ENCODE measurements at places on chromosomes 16 and 17. TPM values are rescaled to one million over a fixed set of nuclear protein-coding genes. Genes with fewer than 3 reads are reported as not detected.

DNA sequence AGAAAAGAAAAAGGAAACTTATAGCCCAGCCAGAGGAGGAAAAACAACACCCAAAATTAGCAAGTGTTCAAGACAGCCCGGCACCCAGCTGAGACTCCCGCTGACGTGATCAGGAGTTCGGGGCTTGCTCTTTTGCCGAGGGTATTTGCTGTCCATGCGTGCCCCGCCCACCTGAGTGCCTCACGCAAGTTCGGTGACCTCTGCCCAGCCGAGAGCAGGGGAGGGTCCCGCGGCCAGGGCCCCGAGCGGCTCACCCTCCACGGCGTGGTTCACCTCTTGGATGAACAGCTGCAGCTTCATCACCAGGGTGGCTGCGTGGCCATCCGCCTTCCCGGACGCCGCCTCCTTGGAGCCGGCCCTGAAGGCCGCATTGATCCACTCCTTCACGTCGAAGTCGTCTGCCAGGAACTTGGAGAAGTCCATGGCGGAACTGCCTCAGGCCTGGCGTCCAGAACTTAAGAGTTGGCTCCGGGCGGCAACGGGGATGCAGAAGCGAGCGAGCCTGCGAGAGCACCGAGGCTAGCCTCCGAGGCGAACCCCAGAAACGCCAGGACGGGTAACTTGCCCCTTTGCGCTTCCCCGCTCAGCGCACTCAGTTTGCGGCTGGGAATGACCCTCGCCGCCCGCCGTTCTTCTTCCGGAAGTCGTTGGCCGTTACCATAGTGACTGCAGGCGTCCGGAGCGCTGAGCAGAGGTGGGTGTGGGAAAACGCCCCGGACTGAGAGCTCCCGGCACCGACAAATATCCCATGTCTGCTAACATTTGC is at the start of gene COG7:
COG7 (minus strand) TSS at position 618 of the 766 bp plus-strand sequence; CDS start at position 423, 195 bp downstream.
- DNase-seq: peak; percentile 82
- peak within 1 kb of the TSS; percentile 89 for H3K27ac ChIP-seq
- no peaks in the 10 kb centered on the region for H3K27me3 ChIP-seq
- peaks cover 14% of the 10 kb centered on the region for H3K4me1 ChIP-seq
- peaks cover 8% of the 10 kb centered on the region for H3K36me3 ChIP-seq

- no peaks in the 10 kb centered on the region for H3K4me1 ChIP-seq
- H3K36me3 ChIP-seq: no peaks in the 10 kb centered on the region
- H3K27me3 ChIP-seq: peaks cover 11% of the 10 kb centered on the region
- H3K4me3 ChIP-seq: peak within 1 kb of the TSS; percentile 81
Observed at GRCh38 chr16:12901597-12902461, at the start of gene SHISA9. Gene SHISA9, plus strand, starts transcription at chr16:12901598.

DNA sequence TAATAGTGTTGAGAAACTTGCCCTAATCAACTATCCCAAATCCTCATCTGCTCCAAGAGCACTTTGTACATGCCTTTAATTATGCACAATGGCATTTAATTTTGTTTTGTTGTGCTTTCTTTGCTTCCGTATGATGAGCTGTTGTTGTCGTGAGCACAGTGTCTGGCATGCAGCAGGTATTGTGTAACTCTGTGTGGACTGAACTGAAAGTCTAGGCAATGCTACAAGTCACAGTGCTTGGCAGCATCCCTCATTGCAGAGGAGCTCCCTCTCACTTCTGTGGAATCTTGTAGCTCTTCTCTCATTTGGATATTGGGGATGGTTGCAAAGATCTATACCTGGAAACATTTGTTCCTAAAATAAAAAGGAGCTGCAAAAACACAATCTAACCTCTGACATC is 502.2 kb upstream of the CA10 start:
- peak; percentile 8 for DNase-seq
- H3K27ac ChIP-seq: no peak overlapping the region

- no peak overlapping the region for H3K27ac ChIP-seq
- peak; percentile 78 for DNase-seq
Observed at GRCh38 chr16:66275775-66276428, 90.6 kb upstream of the CDH5 start.

DNA sequence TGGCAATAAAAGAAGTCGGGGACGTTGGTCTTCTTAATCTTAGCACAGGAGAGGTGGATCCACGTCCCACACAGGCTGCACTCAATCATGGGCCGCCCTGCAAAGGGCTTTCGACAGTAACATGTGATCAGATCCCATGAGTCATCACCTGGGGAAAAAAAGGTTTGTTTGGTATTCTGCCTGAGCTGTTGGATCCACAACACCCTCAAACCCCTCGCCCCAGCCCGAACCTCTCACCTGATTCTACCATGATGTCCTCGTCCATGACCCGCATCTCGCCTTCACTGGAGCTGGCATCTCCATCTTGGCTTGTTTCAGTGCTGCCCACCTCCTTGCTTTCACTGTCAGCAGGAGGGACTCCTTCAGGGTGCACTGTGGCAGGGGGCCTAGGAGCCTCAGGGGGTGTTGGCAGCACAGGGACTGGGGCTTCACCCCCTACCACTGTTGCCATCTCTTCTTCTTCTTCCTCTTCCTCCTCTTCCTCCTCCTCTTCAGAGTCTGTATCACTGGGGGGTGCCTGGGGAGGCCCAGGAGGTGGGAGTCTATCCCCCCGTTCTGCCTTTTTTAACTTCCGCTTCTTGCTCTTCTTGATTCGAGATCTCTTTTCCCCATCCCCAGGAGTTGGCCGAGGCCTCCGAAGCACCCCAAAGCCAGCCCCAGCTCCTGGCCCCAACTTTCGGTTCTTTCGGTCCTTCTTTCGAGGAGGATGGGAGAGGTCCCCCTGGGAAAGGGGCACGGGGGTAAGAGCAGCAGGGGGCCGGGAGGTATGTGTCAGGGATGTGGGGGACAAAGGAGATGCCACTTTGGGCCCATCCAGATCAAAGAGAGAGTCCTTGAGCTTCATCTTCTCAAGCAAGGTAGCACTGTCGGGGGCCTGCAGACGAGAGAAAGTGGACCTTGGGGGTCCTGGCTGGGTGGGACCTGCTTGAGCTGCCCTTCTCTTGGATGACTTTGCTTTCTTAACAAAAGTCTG is 1.7 kb upstream of the DVL2 start:
- H3K4me3 ChIP-seq: peak overlapping the region; percentile 91
- peak overlapping the region; percentile 75 for H3K27ac ChIP-seq
- peak; percentile 55 for DNase-seq
- no peaks in the 10 kb centered on the region for H3K27me3 ChIP-seq
- peaks cover 33% of the 10 kb centered on the region for H3K4me1 ChIP-seq

- peaks cover 7% of the 10 kb centered on the region for H3K4me1 ChIP-seq
- peaks cover 6% of the 10 kb centered on the region for H3K36me3 ChIP-seq
- H3K27ac ChIP-seq: no peak overlapping the region
- no peaks in the 10 kb centered on the region for H3K27me3 ChIP-seq
- no peak overlapping the region for H3K4me3 ChIP-seq
Observed at GRCh38 chr16:30112197-30113030, 923 bp downstream of the GDPD3 start.

GRCh38 chr17:2093349-2093748 is 38.4 kb downstream of the HIC1 start:
- peaks cover 6% of the 10 kb centered on the region for H3K4me1 ChIP-seq
- H3K36me3 ChIP-seq: peaks cover 12% of the 10 kb centered on the region

GRCh38 chr16:52912565-52913173 is 140.0 kb downstream of the CHD9NB start:
- H3K27me3 ChIP-seq: peaks cover 30% of the 10 kb centered on the region
- no peak overlapping the region for H3K27ac ChIP-seq
- H3K4me1 ChIP-seq: no peaks in the 10 kb centered on the region
- H3K36me3 ChIP-seq: no peaks in the 10 kb centered on the region
- no peak overlapping the region for H3K4me3 ChIP-seq

GRCh38 chr16:781346-782010 is 6.7 kb downstream of the RPUSD1 start:
- H3K27ac ChIP-seq: no peak overlapping the region
- peak overlapping the region; percentile 14 for H3K4me3 ChIP-seq
- no peak for DNase-seq
- peaks cover 12% of the 10 kb centered on the region for H3K36me3 ChIP-seq
- H3K27me3 ChIP-seq: no peaks in the 10 kb centered on the region
- H3K4me1 ChIP-seq: peaks cover 9% of the 10 kb centered on the region

GRCh38 chr17:957856-958421 is 21.6 kb downstream of the NXN start:
- peaks cover 6% of the 10 kb centered on the region for H3K4me1 ChIP-seq
- no peak overlapping the region for H3K27ac ChIP-seq
- no peak for DNase-seq
- H3K4me3 ChIP-seq: no peak overlapping the region
- no peaks in the 10 kb centered on the region for H3K27me3 ChIP-seq

GRCh38 chr16:28241924-28242323 is 30.2 kb upstream of the XPO6 start:
- no peak for DNase-seq
- H3K4me3 ChIP-seq: no peak overlapping the region
- peaks cover 38% of the 10 kb centered on the region for H3K27me3 ChIP-seq
- H3K4me1 ChIP-seq: no peaks in the 10 kb centered on the region
- no peak overlapping the region for H3K27ac ChIP-seq

DNA sequence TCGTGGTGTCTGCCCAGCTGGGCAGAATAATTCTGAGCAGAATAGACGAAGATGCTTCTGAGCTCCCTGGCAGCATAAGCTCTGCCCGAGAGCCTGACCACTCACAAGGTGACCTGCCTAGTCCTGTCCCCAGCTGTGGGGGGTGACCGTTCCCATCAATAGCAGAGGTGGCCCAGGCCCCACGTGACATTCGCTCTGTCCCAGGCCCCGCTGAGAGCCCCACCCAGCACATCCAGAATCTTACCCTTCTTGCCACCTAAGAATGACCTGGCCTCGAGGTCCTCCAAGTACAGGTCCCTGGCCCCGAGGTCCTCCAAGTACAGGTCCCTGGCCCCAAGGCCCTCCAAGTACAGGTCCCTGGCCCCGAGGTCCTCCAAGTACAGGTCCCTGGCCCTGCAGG is 695 bp upstream of the TMEM204 start:
- DNase-seq: no peak
- no peaks in the 10 kb centered on the region for H3K4me1 ChIP-seq
- peaks cover 4% of the 10 kb centered on the region for H3K36me3 ChIP-seq
- no peak overlapping the region for H3K27ac ChIP-seq
- no peak overlapping the region for H3K4me3 ChIP-seq

GRCh38 chr17:80822021-80822699 is 169.5 kb upstream of the CHMP6 start:
- H3K4me3 ChIP-seq: no peak overlapping the region
- H3K27me3 ChIP-seq: no peaks in the 10 kb centered on the region
- H3K4me1 ChIP-seq: peaks cover 26% of the 10 kb centered on the region

DNA sequence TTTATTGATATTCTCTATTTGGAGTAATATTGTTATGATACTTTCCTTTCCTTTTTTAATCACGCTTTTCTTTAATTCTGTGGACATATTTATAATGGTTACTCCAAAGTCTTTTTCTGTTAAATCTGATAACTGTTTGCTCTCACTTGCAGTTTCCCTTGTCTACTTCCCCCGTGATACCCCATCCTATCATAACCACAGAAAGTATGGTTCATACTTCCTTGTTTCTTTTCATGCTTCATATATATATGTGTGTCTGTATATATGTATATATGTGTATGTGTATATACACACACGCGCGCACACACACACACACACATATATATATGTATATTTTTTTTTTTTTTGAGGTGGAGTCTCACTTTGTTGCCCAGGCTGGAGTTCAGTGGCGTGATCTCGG is 23.5 kb downstream of the SPECC1 start:
- H3K27me3 ChIP-seq: peaks cover 2% of the 10 kb centered on the region
- H3K27ac ChIP-seq: no peak overlapping the region
- no peaks in the 10 kb centered on the region for H3K4me1 ChIP-seq

GRCh38 chr17:77555121-77555591 is 403.3 kb upstream of the TNRC6C start:
- no peaks in the 10 kb centered on the region for H3K4me1 ChIP-seq
- peaks cover 5% of the 10 kb centered on the region for H3K36me3 ChIP-seq
- DNase-seq: no peak
- H3K4me3 ChIP-seq: no peak overlapping the region
- H3K27ac ChIP-seq: no peak overlapping the region

GRCh38 chr16:12569061-12569460 is 234.6 kb downstream of the CPPED1 start:
- H3K27ac ChIP-seq: no peak overlapping the region
- no peaks in the 10 kb centered on the region for H3K36me3 ChIP-seq
- no peaks in the 10 kb centered on the region for H3K27me3 ChIP-seq
- H3K4me1 ChIP-seq: no peaks in the 10 kb centered on the region
- DNase-seq: no peak

- DNase-seq: no peak
- H3K27ac ChIP-seq: no peak overlapping the region
- no peaks in the 10 kb centered on the region for H3K27me3 ChIP-seq
Observed at GRCh38 chr17:45433159-45433535, 477 bp upstream of the ARHGAP27 start.

- no peaks in the 10 kb centered on the region for H3K4me1 ChIP-seq
- H3K27ac ChIP-seq: no peak overlapping the region
- H3K27me3 ChIP-seq: no peaks in the 10 kb centered on the region
- H3K4me3 ChIP-seq: no peak overlapping the region
- no peak for DNase-seq
Observed at GRCh38 chr16:26334218-26335111, 642.7 kb downstream of the HS3ST4 start.

- no peak overlapping the region for H3K4me3 ChIP-seq
- DNase-seq: no peak
- peak overlapping the region; percentile 89 for H3K27ac ChIP-seq
- no peaks in the 10 kb centered on the region for H3K27me3 ChIP-seq
- peaks cover 37% of the 10 kb centered on the region for H3K4me1 ChIP-seq
Observed at GRCh38 chr17:58400826-58401225, 16.5 kb downstream of the RNF43 start.

Gene GLYR1
- total RNA-seq: 67.3 TPM

Gene GPRC5C
- total RNA-seq: 17.7 TPM

Gene PRSS27
- 6.3 TPM for total RNA-seq

Gene ASIC2
- not detected for total RNA-seq

Gene MYH8
- not detected for total RNA-seq

Gene CDRT15L2
- not detected for total RNA-seq

Gene CSH2
- total RNA-seq: not detected

Gene FGF11
- 2.1 TPM for total RNA-seq
